ENCODE measurements at places on chromosomes 12 and 14.

DNA sequence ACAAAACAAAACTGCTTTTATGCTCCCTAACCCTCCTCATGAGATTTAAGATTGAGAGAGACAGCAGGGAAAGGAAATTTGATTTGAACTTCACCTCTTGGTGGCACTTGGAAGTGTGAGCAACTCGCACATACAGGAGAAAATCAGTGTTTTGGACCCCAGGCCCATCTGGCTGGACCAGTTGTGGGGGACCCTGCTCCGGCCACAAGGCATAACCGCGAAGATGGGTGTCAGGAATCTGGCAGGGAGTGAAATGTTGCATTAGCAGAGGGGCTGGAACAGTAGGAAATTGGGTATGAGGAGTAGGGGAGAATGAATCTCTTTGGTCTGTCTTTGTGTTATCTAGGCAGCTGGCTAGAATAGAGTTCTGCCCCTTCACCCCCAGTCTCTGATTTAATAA is 1.2 kb downstream of the CIROP start:
- no peak for DNase-seq

DNA sequence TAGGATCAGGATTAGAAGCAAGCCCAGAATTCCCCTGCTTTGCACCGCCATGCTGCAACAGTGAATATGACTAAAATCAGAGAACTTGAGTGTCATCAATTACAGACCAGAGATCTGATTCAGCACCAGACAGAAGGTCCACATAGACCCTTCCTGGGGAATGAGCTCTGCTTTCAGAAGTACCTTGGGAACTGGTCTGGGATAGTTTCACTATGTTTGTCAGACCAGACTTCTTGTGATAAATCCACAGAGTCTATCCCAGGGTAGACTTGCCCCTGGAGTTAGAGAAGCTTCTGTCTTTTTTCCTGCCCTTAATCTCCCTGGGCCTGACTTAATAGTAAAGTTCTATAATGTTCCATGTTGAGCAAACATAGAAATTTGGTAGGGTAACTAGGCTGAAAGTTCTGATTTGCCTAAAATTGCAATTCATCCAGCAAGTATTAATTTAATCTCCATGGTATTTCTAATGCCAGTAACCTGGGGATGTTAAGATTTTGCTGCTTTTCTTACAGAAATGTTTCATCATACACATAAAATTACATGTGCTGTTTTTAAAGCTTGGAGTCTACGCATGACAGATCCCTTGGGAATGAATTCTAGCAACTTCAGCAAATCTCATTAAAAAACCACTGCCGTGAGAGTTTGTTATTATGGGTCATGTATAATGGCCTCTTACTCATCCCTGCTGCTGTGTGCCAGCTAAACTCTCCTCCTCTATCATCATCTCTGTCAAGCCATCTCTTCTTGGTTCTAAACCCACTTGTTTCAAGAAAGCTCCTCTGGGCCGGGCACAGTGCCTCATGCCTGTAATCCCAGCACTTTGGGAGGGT is 61.3 kb upstream of the METAP2 start:
- peak; percentile 63 for DNase-seq

DNA sequence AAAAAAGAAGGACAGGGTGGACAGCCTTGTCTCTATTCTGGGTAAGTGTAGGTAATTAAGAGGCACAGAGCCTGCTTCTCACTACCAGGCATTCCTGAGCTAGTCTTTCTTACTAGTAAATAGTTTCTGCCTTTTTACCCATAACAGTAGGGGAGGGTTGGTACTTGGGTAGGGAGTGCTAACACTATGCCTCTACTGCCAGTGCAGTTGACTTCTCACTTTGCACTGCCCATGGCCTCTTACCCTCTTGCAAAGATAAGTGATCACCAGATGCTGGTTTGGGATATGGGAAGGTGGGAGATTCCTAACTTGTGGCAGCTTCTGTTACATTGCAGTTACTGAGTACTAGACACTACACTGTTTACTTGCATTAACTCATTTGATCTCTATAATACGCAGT is 11.6 kb downstream of the AHSA1 start:
- DNase-seq: no peak

DNA sequence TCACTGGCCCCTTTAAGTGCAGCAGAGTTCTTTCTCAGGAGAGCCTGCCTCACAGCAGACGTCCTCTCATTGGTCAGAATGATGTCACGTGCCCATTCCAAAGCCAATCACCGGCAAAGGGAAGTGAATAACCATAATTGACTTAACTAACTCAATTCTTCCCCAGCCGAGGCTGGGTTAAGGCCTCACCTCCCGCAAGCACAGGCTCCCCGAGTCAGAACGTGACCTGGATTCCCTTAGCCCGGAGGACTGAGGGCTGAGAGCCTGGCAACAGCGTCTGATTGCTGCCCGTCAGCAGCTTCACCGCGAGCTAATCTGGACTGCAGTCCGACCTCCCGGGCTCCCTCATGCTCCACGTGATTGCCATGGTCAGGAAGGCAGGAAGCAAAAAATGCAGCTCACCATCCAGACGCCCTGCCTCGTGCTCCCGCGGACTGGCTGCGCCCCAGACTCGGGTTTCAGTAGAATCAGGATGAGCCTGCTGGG is 92.1 kb upstream of the FZD10 start:
- DNase-seq: peak; percentile 58

GRCh38 chr12:2177003-2177402 is 124.2 kb downstream of the CACNA1C start:
- DNase-seq: no peak

DNA sequence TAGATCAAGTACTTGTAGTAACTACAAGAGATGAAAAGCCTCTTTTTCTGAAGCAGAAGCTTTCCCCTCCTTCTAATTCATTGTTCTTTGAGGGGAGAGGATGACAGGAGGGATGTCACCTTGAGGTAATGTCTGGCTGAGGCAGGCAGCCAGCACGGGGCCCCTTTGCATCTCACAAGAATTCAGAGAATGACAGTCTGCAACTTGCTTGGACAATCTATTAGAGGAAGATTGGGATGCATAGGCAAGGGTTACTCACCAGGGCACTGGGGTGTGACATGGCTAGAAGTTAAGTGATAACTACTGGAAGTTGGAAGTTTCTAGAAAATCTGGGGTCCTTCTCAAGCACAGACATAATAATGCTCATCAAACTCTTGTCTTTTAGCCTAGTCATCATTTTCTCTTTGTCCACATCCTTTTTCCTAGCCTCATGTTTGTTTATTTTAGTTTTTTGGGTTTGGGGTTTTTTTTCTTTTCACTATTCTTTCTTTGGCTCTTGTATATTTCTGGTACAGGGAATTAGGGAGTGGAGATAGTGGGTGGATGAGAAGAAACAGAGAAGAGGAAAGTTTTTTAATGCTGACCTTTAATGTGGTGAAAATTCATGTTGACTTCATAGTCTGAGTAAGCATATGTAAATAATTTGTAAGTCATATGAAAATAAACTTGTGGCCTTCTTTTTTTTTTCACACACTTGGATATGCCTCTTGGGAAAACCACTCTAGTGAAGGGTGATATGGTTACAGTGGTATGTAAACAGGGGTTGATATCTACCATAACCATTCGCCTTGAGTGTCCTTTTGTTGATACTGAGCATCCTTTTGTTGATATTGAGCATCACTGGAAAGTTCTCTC is 55.1 kb downstream of the TTLL5 start:
- peak; percentile 15 for DNase-seq

- DNase-seq: no peak
Observed at GRCh38 chr12:225012-225411, 11.1 kb upstream of the SLC6A12 start.

GRCh38 chr14:77039285-77040058 is 11.0 kb upstream of the IRF2BPL start:
- DNase-seq: no peak
